ENCODE measurements at places on chromosomes 7 and 10.

GRCh38 chr10:95425592-95426465 is 135.0 kb upstream of the PDLIM1 start:
- DNase-seq = no peak

GRCh38 chr7:154770361-154770760 is 232.6 kb downstream of the PAXIP1 start:
- DNase-seq = no peak

GRCh38 chr10:80459047-80459865 is 5.1 kb downstream of the TSPAN14 start:
- DNase-seq = peak; percentile 72

DNA sequence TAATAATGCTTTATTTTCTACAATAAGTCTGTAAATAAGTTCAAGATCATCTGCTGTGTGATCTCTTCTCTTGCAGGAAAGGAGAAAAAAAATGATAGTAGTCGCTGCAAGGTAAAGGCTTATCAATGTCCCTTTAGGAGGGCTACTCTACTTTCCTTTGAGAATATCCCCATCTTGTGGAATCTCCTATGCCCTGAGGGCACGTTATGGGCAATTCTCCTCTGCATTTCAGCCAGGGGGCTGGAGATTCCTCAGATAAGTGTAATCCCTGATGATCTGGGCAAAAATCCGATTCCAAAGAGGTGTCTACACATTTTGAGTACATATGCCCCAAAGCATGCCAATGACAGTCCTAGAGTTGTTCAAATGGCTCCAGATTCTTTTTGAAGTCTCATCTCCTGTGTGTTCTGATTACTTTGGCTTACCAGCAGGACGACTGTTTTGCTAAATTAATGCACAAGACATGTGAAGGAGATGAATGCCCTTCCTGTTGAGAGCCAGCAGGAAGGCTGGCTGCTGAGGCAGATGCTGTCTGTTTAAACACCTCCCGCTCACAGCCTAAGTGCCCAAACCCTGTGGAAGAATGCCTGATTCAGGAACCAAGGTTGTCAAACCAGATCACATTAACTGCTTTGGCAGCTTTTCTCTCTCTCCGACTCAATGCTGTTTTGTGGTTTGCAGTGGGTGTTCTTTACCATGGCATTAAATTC is 171.2 kb upstream of the COL1A2 start:
- no peak for DNase-seq

DNA sequence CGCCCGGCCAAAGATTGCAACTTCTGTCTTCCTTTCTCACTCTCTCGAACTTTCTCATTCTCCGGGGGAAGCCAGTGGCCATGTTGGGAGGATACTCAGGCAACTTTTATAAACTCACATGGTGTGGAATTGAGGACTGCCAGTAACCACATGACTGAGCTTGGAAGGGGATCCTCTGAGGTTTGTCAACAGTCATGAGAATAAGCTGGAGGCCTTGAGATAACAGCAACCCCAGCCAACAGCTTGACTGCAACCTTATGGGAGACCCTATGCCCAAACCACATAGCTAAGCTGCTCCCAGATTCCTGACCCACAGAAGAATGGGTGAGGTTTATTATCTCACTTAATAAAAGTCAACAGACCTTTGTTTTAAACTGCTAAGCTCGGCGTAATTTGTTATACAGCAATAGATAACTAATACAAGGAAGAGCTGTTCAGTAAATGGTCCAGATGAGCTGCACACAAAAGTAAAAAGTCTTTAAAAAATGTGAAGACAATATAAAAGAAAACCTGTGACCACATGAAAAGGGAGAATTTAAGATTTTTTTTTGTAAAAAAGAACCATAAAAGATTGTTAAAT is 9.6 kb downstream of the SYPL1 start:
- no peak for DNase-seq

DNA sequence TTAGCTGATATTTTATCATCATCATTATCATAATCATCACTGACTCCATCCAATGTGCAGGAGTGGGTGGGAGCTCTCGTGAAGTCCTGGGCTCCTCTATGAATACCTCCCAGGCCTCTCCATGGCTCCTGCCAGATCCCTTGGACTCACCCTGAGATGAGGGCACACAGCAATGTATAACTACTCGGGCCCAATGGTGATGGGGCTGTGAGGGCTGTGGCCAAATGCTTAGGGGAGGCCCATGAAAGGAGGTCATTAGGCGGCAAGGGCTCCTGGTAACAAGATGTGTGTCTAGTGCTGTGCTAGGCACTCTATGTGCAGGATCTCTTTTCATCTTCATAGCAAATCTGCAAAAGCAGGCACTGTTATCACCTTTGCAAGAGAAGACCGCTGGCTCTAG is 270.9 kb downstream of the GLRX3 start:
- DNase-seq = no peak

Measured in GM13977 (cell line).